ENCODE measurements at places on chromosomes 1 and 21. TPM values are rescaled to one million over a fixed set of nuclear protein-coding genes. Genes with fewer than 3 reads are reported as not detected.

DNA sequence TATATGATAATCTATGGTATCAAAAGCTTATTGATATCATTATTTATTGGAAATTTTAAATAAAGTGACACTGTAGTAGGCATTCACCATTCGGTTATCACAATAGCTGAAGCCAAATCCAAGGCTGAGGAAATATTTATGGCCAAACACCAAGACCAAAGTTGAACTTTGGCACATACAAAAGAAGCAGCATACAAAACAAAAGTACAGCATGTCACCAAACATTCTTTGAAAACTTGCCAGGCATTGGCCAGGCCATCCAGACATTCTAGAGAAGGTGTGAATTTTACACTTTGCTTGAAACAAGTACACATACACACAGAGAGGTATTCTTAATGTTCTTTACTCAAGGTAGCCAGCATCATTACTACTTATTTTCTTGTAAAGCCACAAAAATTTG lies 544.4 kb upstream of the CXADR start:
- no peak for DNase-seq

The PLCH2 gene
- not detected for polyA plus RNA-seq

The SYCP1 gene
- not detected for polyA plus RNA-seq

DNA sequence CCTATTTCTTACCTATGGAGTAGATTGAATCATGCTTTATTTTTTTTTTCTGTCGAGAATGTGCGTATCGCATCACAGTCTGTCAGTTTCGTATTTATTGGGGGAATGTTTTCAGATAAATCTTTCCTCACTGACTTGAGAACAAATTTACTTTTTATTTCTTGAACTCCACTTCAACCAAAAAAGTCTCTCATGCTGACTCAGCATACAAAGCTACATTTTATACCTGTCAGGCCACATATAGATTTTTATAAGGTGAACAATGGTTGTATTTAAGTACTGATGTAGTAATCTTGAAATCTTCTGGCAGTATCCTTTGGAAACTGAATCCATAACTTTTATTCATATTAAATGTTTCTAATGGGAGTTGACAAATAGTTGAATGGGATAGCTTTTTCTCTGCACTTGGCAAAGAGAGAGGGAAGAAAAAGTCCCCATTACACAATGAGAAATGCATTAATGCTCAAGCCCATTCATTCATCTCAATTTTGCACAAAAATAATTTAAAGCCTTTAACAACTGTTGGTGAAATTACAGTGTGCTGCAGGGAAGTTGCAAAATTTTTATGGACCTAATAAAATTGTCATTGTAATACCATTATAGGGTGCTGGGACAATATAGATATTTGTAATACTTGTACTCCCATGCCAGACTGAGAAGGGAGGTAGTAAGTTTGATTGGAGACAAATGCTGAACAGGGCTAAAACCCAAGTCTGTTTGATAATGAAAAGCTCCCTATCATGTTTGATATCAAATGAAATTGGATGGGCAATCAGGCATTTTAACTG lies 367.6 kb downstream of the HLX start:
- DNase-seq: no peak

The OR10T2 gene
- polyA plus RNA-seq: not detected

The SPATA21 gene
- polyA plus RNA-seq: 0.36 TPM

DNA sequence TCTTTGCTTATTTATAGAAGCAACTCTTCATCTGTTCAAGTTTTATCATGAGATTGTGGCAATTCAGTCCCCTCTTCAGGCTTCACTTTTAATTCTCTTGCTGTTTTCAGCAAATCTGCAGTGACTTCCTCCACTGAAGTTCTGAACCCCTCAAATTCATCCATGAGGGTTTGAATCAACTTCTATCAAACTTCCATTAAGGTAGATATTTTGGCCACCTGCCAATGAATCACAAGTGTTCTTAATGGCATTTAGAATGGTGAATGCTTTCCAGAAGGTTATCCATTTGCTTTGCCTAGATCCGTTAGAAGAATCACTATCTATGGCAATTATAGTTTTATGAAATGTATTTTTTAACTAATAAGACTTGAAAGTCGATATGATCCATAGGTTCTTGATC lies 946.7 kb upstream of the B3GALT2 start:
- no peak for DNase-seq

DNA sequence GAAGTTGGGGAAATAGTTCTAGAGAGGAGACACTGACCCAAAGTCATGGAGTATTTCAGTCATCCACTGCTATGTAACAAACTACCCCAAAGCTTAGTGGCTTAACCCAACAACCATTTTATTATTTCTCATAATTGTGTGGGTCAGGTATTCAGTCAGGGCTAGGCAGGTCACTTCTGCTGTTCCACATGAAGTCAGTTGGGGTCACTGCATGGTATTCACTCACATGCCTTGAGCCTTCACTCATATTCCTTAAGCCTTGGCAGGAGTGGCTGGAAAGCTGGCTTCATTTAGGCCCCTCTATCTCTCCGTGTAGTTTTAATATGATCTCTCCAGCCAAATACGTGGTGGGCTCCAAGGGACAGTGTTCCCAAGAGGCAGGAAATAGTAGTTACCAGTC lies 17.5 kb upstream of the RNF11 start:
- no peak for DNase-seq

GRCh38 chr1:113812661-113813135 lies 422 bp upstream of the RSBN1 start:
- DNase-seq: peak; percentile 51
